ENCODE measurements at places on chromosomes 1 and 21.
A peak's percentile ranks its signal among the peaks of the same experiment; 100 is the strongest.

- no peak for DNase-seq
These were observed 57.5 kb downstream of the KIAA0319L start for GRCh38 chr1:35499652-35500176.

DNA sequence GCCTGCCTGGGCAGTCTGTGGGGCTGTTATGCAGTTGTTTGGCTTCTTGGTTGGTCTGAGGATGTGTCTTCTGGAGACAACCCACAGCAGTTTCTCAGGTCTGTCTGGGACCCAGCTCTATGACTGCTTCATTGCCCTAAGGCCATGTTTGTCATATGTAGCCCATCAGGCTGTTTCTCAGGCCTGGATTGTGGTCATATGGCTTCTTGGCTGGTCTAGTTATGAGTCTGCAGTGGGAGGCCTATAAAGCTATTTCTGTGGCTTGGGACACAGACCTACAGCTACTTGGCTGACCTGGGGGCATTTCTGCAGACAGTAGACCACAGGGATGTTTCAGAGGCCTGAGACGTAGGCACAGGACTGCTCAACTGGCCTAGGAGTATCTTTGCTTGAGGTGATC, 41.5 kb downstream of the CHIA start:
- no peak for DNase-seq

DNA sequence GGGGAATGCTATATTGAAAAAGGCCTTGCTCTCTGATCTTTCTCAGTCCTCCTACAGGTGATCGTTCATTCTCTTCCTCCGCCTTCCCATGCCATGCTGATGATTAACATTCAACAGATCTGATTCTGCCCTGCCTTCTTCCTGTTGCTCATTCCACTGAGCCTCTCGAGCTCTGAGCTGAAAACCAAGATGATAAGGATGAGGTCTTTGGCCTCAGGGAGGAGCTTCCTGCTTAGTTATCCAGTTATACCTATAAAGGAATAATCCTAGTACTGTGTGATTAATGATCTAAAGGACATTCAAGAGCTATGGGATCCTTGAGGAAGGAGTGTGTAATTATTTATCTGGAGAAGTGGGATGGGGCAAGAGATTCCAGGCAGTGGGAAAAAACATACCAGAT, 25.2 kb upstream of the MAP3K7CL start:
- DNase-seq, result peak; percentile 49

- no peak for DNase-seq
These were observed 58.7 kb downstream of the PRDM16 start for GRCh38 chr1:3127738-3128137.

DNA sequence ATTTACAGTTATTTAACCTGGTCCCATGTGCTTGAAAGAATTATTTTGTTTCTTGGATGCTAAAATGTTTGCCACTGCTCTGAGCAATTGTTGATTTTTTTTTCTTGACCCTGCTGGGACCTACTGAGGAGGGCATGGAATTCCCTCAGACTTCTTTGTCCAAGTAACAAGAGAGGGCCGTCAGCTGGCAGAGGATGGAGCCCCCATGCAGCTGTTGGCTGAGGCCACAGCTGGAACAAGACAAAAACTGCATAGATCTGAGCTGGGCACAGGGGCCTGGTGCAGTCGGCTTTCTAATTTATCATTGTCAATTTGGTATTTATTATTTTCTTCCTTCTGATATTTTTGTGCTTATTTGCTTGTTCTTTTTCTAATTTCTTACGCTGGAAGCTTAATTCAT, 39.6 kb upstream of the ABCG1 start:
- DNase-seq, result no peak

GRCh38 chr1:5514527-5515183, 477.6 kb downstream of the NPHP4 start:
- peak; percentile 68 for DNase-seq

DNA sequence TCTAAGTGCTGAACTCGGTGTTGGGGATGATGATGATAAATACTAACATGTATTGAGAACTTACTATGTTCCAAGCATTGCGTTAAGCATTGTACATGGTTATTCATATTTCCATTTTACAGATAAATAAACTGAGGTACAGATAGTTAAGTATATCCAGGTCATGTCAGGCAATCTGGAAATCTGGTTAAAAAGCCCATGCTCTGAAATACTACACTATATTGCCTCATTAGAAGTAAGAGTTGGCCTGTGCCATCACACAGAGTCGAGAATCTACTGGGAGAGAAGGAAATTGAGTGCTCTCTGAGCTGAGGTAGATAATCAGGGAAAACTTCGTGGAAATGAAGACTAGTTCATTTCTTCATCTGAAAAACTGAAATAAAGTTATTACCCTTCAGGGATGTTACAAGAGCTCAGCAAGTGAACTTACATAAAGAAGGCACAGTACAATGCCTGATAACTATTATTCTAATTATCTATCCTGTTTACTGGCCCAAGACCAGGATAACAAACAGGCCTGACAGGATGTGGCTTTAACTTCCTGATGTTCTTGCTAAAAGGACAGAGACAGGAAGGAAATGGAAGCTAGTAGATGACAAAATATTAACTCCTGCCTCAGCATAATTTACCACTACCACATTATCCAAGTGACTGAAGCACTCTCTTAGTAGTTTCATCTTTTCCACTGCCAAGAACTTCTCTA, 85.6 kb downstream of the EPS15 start:
- peak; percentile 16 for DNase-seq

- DNase-seq, result peak; percentile 18
These were observed 15.5 kb upstream of the SFT2D2 start for GRCh38 chr1:168210312-168210711.

DNA sequence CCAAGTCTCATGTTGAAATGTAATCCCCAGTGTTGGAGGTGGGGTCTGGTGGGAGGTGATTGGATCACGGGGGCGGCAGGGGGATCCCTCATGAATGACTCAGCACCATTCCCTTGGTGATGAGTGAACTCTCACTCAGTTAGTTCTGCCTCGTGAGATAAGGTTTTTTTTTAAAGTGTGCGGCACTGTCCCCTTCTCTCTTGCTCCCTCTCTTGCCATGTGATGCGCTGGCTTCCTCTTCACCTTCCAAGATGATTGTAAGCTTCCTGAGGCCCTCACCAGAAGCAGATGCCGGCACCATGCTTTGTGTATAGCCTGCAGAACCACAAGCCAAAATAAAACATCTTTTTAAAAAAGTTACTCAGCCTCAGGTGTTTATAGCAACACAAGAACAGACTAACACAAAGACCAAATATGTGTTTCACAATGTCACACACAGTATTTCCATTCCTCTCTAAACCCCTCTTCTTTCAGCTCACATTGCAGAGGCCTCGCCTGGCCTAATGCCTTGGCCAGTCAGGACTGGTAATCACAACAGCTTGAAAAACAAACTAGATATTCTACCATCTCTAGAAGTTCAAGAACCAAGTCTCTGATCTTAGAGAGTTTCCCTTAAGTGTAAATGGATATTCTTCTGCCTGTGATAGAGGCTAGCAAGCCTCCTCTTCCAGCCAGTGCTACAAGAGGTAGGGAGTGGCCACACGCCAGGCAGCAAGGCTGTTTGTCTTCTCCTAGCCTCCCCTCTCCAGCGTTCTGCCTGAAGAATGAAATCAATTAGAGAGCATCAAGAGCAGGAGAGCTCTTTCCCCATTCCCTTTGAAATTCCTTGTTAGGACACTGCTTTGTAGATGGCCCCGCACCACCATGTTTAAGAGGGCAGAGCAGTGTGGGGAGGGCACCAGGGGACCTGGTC, 19.6 kb upstream of the RAP1A start:
- DNase-seq, result no peak

DNA sequence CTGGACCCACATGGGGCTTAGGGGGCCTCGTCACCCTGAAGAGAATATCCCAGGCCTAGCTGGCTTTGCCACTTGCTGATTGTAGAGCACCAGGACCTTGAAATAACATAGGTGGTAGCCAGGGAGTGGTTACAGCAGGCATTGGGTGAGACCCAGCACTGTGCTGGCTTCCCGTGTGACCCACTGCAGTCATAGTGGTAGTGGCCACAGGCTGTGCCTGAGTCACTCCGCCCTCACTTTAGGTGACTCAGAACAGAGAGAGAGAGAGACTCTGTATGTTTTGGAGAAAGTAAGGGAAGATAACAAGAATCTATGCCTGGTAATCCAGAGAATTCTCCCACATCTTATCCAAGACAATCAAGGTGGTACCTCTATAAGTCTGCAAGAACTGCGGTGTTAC, 98.7 kb upstream of the LHX8 start:
- no peak for DNase-seq

DNA sequence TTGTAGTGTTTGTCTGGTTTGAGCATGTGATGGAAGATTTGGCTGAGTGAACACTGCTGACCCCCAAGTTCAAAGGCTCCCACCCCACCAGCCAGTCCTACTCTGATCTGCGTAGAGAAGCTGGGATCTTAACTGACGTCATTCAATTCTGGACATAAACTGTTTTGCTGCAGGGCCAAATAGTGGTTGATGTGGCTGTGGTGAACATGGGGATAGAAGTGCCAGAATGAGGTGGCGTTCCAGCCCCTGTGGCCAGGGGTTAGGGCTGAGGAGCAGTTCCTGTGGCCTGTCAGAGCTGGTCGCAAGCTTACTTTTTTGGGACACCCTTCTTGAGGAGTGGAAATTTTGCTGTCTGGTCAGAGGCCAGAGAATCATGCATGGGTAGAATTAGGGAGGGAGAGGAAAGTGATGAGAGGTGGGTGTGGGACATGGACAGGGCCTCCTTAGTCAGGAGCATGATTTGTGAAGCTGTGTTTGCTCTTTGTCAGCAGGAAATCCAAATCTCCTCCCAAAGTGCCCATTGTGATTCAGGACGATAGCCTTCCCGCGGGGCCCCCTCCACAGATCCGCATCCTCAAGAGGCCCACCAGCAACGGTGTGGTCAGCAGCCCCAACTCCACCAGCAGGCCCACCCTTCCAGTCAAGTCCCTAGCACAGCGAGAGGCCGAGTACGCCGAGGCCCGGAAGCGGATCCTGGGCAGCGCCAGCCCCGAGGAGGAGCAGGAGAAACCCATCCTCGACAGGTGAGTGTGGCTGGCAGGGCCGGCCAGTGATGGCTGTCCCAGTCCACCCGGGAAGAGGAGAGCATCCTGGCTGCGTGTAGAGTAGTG, 25.9 kb downstream of the SZRD1 start:
- no peak for DNase-seq

DNA sequence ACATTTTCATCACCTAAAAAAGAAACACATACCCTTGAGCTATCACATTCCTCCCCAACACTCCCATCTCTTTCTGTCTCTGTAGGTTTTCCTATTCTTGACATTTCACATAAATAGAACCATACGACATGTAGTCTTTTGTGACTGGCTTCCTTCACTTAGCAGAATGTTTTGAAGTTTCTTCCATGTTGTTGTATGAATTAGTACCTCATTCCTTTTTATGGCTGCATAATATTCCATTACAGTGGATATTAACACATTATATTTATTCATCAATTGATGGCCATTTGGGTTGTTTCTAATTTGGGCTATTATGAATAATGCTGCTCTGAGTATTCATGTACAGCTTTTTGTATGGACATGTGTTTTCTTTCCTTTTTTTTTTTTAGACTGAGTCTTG, 11.8 kb downstream of the WDTC1 start:
- no peak for DNase-seq

DNA sequence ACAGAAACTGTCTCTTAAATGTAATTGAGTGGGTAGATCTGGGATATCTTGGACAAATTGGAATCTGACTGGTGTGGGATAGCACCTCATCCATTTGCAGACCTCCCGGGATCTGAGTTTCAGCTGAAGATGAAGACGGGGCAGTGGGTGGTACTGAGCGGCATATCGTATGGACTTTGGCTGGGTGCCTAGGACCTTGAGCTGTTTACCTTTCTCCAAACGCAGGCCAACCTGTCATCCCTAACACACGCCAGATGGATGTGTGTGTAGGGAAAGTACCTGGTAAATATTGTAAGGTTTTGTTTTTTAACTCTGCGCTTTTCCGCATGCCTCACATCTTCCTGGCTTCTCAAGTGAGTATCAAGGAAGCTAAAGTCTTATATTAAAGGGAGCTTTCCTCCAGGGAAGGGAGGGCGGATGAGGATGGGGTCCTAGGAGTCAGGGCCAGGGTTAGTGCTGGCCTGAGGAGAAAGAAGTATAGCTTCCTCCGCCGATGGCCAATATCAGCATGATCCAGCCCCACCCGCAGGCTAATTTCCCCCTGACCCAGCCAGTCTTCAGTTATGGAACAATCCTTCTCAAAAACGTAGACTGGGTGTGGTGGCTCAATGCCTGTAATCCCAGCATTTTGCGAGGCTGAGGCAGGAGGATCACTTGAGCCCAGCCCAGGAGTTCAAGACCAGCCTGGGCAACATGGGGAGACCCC, 26.2 kb downstream of the ATP8B2 start:
- no peak for DNase-seq

DNA sequence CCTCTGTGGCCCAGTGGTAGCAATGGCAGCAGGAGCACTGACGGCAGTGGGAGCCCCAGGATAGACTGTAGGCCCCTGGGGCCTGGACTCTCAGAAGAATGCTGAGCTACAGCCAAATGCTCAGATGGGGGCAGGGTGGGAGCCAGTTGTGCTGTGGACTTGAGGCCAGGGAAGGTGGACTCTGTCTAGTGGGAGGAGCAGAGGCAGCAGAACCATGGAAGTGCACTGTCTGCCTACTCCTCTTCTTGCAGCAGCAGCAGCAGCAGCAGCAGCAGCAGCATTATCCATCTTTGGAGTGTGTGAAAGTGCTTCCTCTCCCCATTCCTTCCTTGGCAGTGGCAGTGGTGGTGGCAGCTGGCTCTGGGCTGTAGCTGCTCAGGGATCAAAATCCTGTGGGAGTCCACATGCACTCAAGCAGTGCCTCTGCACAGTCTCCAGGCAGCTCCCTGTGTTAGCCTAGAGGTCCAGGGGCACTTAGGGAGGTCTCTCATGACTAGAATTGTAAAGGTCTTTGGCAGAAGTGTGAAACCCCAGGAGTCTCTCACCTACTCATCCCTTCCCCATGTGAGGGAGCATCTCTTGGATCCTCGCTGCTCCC, 917.9 kb upstream of the B3GALT2 start:
- DNase-seq, result no peak

DNA sequence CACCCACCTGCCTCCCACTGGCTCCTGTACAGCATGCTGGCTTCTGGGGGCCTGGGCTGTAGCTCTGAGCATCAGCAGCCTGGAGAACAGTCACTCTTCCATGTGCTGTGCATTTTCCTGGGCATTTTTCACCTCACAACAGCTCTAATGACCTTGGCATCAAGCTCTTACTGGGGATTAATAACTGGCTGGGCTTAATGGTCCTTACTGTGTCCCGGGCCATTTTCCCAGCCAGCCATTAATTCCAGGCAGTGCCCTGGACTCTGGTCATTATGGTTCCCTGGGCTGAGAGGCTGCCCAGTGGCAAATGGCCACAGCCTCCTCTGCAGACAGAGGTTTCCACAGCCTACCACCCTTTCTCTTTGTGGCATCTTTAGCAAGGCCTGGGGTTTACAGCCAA, 171.8 kb downstream of the ST6GALNAC5 start:
- DNase-seq, result no peak

Measured in HT-29 (cell line).